ENCODE measurements at places on chromosomes 5 and 9. TPM values are rescaled to one million over a fixed set of nuclear protein-coding genes. Genes with fewer than 3 reads are reported as not detected.

DNA sequence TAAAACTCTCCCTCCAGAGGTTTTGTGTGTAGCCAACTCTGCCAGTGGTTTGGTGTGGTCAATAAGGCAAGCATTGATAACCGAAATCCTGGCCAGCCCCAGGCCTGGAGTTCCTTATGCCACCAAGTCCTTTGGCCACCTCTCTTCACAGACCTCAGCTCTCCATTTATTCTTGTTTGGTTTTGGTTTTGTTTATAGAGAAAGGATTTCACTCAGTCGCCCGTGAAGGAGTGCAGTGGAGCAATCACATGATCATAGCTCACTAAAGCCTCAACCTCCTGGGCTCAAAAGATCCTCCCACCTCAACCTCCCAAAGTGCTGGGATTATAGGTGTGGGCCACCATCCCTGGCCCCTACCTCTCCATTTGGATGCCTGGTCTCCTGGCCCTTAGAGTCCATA is 55.4 kb upstream of the PPARGC1B start:
- DNase-seq = no peak

DNA sequence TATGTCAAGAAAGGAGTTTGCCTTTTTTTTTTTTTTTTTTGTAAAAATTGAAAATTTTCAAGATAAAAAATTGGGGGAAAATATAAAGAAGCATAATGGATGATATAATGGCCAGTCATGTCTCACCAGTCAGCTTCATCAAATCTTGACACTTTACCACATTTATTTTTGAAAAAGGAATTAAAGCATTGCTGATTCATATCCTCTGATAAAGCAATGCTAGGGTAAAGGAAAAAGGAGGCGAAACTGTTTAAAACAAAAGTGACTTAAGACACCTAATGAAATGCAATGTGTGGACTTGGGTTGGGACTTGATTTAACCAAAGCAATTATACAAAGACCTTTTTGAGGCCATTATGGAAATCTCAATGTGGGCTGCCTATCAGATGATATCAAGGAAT is 208.5 kb downstream of the ARHGAP26 start:
- DNase-seq = no peak

DNA sequence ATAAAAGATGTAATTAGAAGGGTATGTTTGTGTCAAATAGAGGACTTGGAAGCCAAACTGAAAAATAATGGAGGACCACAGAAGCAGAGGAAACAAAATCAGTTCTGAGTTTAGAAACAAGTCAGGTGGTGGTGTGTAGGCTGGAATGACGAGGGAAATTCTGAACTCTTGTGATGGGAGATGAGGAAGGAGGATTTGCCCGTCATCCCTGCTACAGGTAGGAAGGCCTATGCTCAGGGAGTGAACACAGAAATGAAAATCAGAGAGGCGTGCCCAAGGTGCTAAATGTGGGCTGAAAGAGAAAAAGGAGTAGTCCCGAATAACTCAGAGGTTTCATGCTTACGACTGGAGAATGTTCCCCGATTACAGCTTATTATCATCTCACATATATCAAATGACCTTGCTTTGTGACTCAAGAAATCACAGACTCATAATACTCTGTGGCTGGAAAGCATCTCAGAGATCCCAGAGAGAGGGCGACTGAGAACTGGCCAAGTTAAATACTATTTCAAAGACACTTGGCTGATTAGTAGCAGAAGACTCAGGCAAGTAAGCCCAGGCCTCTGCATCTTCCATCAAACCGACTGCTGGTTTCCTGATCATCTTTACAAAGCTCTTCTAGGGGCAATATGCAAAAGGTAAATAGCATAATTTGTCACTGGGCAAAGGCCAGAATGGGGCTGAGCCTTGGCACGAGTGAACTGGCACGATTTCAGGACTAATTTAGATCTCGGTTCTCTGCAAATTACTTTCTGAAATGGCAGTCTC is 126.0 kb downstream of the SUSD1 start:
- no peak for DNase-seq

- DNase-seq = no peak
These were observed 275.1 kb downstream of the BRINP1 start for GRCh38 chr9:119094086-119094485.

- no peak for DNase-seq
These were observed 76.9 kb upstream of the NFIL3 start for GRCh38 chr9:91500509-91501014.

The CTNND2 gene
- 22.3 TPM for total RNA-seq

The PCA3 gene
- total RNA-seq = not detected
